ENCODE measurements at places on chromosomes 2 and 18.
A peak's percentile ranks its signal among the peaks of the same experiment; 100 is the strongest.

DNA sequence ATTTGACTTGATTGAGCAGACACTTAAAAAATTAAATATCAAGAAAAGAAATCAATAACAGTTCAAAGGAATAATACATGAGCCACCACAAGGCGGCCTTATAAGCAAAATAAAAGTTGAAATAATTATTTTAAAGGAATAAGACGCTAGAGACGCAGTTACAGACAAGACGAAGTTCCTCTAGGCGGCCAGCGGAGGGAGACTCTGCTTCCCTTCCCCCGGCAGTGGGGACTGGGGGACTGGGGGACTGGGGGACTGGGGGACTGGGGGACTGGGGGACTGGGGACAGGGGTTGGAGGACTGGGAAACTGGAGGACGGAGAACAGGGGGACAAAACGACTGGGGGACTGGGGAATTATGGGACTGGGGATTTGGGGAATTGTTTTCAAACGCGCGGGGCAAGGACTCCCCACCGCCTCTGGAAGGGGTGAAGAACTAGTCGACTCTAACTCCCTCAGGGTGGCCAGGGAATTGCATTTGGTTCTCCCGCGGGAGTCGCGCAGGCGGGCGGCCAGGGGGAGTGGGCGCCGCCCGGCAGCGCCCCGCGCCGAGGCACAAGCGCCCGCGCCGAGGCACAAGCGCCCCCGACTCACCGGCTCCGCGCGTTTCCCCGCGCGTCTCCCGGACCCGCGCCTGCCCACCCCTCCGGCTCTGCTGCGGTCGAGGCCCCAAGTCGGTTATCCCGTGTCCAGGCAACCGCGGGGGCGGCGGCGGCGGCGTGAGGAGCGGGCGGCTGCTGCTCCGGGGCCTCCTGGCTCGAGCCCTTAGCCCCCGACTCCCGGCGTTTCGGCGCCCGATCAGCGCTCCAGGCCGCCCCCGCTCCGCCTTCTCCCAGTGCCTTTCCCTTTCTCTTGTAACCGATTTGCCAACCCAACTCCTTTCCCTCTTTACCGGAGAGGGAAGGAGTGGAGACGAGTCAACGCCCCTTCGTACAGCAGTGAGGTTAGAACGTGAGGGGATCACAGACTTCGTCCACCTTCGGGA is at the start of gene CCDC178:
Gene CCDC178, minus strand, starts transcription at position 662 of the 984 bp plus-strand sequence. CDS start 28,633 bp downstream, outside the sequence.
- no peaks in the 10 kb centered on the region for H3K36me3 ChIP-seq
- DNase-seq = no peak
- no peaks in the 10 kb centered on the region for H3K27me3 ChIP-seq
- no peaks in the 10 kb centered on the region for H3K4me1 ChIP-seq
- H3K27ac ChIP-seq = no peak within 1 kb of the TSS

DNA sequence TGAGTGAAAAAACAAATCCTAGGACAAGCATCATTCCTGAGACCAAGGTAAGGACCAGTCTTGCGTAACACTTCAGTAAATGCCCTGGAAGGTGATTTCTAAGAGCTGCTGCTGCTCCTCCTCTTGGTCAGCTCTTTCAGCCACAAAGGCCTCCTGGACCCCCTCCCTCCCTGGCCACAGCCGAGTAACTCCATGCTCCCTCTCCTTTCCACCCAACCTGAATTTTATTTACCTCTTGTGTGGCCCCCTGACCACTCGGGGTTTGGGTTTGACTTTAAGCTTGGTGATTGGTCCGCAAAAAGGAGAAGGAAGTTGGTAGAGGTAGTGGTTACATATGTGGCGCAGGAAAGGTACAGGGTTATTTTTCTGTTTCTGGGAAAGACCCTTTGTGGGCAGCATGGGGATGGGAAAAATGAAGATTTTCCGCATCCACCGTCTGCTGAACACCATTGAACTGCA is 9.2 kb downstream of the HTRA2 start:
- no peak overlapping the region for H3K27ac ChIP-seq
- peaks cover 5% of the 10 kb centered on the region for H3K27me3 ChIP-seq
- H3K36me3 ChIP-seq = no peaks in the 10 kb centered on the region
- no peak overlapping the region for H3K4me3 ChIP-seq
- DNase-seq = no peak

GRCh38 chr18:7068871-7069590 is 48.6 kb downstream of the LAMA1 start:
- no peak overlapping the region for H3K4me3 ChIP-seq
- H3K4me1 ChIP-seq = no peaks in the 10 kb centered on the region
- DNase-seq = no peak
- H3K36me3 ChIP-seq = no peaks in the 10 kb centered on the region

- no peaks in the 10 kb centered on the region for H3K36me3 ChIP-seq
- no peaks in the 10 kb centered on the region for H3K4me1 ChIP-seq
- H3K4me3 ChIP-seq = no peak overlapping the region
- no peaks in the 10 kb centered on the region for H3K27me3 ChIP-seq
- DNase-seq = no peak
These were observed 32.9 kb downstream of the C18orf63 start for GRCh38 chr18:74348581-74348980.

- peaks cover 24% of the 10 kb centered on the region for H3K4me1 ChIP-seq
- DNase-seq = no peak
- peaks cover 12% of the 10 kb centered on the region for H3K36me3 ChIP-seq
- H3K4me3 ChIP-seq = peak overlapping the region; percentile 82
- H3K27me3 ChIP-seq = no peaks in the 10 kb centered on the region
- H3K27ac ChIP-seq = peak overlapping the region; percentile 95
These were observed 1.0 kb downstream of the DARS1 start for GRCh38 chr2:135984199-135985017.
